KBM-7 (cell line): ENCODE measurements at places on chromosomes 7 and 10.

GRCh38 chr7:152869041-152869676 is 109.6 kb downstream of the ACTR3B start:
- DNase-seq, result no peak

DNA sequence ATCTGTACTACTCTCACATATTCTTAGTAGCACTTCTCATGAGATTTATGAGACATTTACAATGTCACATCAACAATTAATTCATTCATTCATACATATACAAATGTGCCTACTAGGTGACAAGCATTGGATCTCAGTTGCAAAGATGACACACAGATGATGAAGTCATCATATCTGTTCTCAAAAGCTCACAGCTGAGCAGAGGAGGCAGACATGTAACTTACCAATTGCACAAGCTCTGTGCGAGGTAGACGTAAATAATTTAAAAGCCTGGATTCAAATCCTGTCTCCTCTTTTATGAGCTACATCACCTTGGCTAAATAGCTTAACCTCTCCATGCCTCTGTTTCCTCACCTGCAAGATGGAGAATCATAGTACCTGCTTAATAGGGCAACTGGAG is 109.4 kb upstream of the FAM133B start:
- no peak for DNase-seq

DNA sequence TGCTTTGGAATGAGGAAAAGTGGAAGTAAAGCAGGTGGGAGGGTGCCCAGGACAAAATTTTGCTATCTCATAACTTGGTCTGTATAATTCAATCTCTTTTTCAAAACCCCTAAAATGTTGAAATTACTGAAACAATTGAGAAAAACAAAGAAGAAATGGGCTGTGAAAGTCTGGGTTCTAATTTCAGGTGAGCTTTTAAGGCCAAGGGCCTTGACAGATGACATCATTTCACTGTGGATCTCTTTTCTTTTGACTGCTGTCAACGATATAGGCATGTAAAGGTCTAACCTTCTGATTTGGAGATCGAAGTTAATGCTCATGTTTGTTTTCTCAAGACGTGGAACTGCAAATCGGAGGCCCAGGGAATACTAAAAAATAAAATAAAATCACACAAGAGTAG is 127.8 kb downstream of the ITGA8 start:
- no peak for DNase-seq

DNA sequence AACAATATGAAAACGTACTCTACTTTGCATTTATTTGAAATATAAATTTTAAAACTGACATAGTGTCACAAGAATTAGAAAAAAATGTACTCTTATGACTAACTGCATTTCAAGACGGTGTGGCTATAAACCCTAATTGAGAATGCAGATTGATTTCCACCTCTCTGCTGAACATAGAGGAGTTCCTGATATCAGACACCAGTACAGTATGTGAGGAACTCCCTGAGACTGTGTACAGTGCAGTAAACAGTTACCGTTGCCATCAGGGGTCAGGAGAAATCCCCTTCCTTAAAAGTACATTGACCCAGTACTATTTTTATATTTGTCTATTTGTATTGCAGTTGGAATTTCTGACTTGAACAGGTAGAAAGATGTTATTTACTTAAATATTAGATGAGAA is 61.8 kb upstream of the DKK1 start:
- no peak for DNase-seq

- peak; percentile 81 for DNase-seq
Observed at GRCh38 chr7:7103343-7104313, 78.7 kb upstream of the C1GALT1 start.

DNA sequence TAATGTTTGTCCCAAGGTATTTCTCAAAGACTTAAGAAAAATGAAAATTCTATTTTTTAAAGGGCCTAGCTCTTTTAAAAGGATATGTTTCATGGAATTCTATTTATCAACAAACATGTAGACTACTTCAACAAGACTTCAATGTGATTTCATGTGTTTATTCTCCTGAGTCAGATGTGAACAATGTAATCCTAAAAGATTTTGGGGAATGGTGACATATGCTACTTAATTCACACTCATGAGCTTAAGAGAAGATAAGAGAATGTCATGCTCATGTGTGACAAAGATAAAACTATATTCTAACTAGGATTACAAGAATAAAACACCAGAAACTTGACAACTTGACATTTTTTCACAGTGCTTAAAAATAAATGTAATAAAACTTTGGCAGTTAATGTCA is 127.5 kb downstream of the TES start:
- DNase-seq, result no peak

DNA sequence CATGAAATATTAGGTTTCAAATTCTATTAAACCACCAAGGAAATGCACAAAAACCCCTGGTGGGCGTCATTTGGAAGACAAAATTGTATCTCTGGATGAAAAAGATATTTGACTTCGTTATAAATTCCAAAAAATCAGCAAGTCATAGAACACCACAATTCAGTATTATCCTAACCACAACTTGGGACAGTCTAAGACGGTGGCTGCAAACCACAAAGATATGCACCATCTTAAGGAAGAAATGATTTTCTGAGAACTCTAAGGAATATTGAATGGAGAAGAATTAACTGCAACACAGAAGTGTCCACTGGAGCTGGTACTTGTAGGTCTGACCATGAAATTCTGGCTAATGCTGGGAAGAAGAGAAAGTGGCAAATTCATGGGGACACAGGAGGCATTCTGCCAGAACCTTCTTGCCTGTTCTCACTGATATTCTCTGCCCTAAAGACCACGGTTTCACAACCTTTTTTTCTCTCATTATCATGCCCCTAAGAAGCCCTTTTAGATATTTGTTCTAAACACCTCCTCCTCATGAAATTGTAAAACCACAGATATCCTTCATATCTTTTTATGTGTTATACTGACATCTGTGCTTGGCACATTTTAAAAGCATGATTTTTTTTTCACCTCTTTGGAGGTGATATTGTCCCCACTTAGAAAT is 92.9 kb downstream of the SFMBT2 start:
- peak; percentile 25 for DNase-seq

DNA sequence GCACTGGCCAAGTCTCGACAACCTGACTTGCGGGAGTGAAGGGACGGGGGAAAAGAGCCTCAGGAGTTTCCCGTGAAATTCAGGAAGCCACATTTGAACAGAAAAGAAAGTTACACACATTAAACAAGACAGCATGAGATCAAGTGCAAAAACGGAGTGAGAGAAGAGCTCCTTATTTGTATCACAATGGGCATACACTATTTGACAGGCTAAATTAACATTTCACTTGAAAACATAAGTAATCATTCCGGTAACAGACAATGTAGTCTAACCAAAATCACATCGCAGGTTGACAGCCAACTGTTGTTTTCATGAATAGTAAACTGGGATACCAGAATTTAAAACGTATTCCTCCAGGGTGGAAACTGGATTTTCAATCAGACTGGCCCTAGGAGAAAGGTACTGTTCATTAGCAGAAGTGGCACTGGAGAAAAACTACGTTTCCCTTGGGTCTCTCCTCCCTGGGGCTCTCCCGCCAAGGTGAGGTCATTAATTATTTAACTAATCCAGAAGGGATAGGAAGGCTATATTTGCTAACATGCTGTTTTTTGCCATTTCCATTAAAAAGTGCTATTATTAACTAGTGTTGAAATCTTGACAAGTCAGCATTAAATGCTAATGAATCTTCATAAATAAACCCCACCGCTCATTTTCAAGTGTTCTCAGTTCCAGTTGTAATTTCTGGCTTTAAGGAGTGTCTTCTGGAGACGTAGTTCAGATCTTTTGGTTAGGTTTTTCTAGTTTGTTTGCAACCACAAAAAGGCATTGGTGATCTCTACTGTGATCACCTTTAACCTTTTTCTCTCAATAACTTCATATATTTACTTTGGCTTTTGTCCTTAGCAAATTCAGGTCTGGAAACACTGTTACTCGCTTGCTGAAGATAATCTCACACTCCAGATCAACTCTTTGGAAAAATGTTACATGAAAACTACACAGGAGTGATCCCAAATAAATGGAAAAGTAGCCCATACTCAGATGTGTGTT is 25.1 kb downstream of the RHEB start:
- no peak for DNase-seq

- no peak for DNase-seq
Observed at GRCh38 chr10:27995311-27995710, 3.6 kb downstream of the ODAD2 start.

DNA sequence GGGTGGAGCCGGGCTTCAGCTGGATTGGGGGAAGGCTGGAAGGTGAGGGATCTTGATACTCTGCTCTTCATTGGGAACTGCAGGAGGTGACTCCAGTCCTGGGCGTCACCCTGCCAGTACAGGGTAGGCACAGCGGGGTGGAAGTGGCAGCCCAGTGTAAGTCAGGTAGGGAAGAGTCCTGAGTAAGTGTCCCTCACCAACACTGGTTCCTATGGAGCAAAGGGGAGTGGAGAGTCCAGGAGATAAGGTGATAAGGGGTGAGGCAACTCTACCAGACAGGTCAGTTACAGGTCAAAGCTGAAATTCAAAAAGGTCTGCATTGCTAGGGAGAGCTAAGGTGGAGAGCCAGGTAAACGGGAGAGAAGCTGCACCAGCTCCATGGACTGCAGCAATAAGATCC is 145.6 kb upstream of the NFE2L3 start:
- DNase-seq, result no peak

- DNase-seq, result no peak
Observed at GRCh38 chr10:91598211-91598977, 34.5 kb downstream of the PPP1R3C start.
